GM18507 (cell line): ENCODE measurements at places on chromosomes 3 and 15.

GRCh38 chr3:64440498-64440897 lies 215.2 kb upstream of the PRICKLE2 start:
- DNase-seq, result no peak

DNA sequence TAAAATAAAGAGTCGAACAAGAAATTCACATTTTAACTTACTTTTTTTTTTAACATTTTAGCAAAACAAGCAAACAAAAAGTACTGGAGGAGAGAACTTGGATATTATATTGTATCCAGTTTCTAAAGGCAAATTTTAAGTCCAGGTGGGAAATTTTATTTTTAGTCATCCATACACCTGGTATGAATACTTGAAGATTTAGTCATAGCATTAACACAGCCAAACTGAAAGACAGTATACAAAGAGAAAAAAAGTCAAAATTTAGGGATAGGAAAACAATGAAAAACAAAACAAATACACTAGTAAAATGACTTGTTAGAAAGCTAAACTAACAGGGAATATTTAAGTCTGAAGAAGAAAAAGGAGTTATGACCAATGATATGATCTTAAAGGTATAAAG lies 69.1 kb downstream of the PROS1 start:
- DNase-seq, result no peak

DNA sequence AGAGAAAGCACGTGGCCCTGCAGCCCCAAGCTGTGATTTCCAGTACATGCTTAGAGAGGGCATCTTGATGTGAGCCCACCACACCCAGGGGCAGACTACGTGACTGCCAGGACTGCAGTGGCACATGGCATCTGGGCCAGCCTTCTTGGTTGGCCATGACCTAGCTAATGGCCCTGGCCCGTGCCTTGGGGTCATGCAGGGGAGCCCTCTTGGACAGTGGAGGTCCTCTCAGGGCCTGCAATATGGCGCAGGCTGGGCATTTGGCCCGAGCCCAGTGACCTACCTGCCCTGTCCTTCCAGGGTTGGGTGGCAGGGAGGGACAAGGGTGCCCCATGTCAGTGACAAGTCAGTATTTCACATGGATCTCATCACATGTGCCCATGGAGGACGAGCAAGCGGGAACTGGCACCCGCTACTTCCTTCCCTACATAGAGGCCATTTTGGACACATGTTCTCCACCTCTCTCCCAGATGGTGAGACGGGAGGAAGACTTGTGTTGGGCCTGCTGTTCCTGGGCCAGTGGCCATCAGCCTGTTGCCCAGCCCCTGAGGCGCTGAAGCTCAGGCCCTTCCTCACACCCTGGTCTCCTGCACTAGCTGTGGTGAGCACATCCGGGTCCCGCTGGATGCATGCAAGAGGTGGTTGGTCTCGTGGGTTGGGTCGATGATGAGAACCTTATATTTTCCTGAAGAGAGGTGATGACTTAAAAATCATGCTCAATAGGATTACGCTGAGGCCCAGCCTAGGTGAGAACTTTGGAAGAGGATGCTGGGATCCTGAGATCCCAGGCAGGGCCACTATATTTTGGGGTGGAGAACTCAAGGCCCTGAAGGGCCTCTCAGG lies 195.6 kb downstream of the UBE3A start:
- no peak for DNase-seq

- no peak for DNase-seq
Observed at GRCh38 chr15:68311464-68311835, 33.9 kb downstream of the FEM1B start.

DNA sequence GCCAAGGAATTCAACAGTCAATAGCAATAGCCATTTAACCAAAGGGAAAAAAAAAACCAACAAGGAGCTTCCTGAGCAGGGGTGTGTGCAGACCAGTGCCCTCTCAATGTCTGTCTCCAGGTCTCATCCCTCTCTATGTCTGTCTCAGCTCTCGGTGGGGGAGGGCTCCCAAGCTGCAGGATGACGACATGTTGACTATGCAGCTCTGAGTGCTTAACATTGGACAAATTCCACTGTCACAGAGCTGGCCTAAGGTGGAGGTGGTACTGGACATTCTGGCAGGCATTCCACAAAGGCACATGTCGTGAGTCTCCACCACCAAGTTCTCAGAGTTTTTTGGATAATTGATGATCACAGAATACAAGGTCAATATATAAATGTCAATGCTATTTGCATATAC lies 2.0 kb upstream of the CAPN7 start:
- DNase-seq, result no peak

DNA sequence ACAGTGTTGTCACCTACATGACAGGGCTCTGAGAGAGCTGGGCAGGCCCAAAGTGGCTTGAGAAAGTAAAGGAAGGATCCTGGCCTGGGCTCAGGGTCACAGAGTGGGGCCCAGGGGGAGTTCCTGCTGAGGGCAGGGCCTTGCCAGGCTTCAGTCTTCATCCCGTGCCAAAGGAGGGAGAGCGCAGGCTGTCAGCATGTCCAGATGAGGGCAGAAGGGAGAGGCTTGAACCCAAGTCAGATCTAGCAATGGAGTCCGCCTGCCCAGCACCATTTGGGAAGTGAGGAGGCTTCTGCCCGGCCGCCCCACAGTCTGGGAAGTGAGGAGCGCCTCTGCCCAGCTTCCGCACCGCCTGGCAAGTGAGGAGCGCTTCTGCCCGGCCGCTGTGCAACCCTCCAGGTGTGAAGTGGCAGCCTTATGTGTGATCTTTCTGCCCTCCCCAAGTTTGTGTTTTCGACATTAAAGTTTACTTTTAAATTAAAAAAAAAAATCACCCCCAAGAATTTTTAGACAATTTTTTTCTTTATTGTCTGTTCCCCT lies 303.6 kb upstream of the PROK2 start:
- DNase-seq, result no peak

DNA sequence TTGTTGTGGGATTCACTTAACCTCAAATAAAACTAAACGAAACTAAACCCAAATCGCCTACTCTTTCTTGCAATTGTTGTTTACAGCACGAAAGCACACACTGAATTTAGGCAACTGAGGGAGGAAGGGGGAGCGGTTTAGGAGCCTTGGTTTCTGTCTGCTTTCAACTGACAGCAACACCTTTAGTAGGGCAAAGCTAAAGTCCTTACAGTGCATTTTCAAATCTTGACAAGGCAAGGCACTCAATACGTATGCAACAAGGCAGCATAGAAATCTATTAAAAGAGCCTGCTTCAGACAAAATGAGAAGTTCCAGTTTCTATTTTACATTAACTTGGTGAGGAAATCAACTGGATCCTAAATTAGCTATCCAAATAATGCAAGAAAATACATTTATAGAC lies 174.6 kb downstream of the CHST2 start:
- no peak for DNase-seq
